ENCODE measurements at places on chromosomes 11 and 22. TPM values are rescaled to one million over a fixed set of nuclear protein-coding genes. Genes with fewer than 3 reads are reported as not detected.

C22orf23 gene
- total RNA-seq = 0.57 TPM

OR52N4 gene
- not detected for total RNA-seq

TAGLN gene
- total RNA-seq = 6.4 TPM

NRXN2 gene
- total RNA-seq = 1.6 TPM

APOL5 gene
- 1.2 TPM for total RNA-seq

IGF2 gene
- not detected for total RNA-seq

TSSK2 gene
- total RNA-seq = not detected

GRAMD1B gene
- not detected for total RNA-seq

CASP5 gene
- total RNA-seq = not detected

OR51E2 gene
- total RNA-seq = not detected

TMEM45B gene
- total RNA-seq = not detected

VPS51 gene
- total RNA-seq = 119 TPM

KIAA1671 gene
- total RNA-seq = not detected

RAB36 gene
- 2.5 TPM for total RNA-seq

NLRP14 gene
- 6.4 TPM for total RNA-seq

MS4A3 gene
- total RNA-seq = not detected

MS4A6E gene
- total RNA-seq = not detected

GLB1L3 gene
- total RNA-seq = not detected

SCN4B gene
- total RNA-seq = not detected

AIFM3 gene
- total RNA-seq = not detected

PGGHG gene
- total RNA-seq = 0.93 TPM

SYT12 gene
- 0.87 TPM for total RNA-seq

GAB4 gene
- not detected for total RNA-seq

C11orf86 gene
- not detected for total RNA-seq

APOL3 gene
- total RNA-seq = 14.4 TPM

NUDT8 gene
- 31.7 TPM for total RNA-seq

OLFML1 gene
- not detected for total RNA-seq

SCT gene
- total RNA-seq = not detected

E2F8 gene
- 75.2 TPM for total RNA-seq

INPP5J gene
- 7.0 TPM for total RNA-seq

UBQLNL gene
- total RNA-seq = 0.13 TPM

OOSP1 gene
- total RNA-seq = not detected

CAPN1 gene
- total RNA-seq = 118 TPM

NARS2 gene
- 29.2 TPM for total RNA-seq

C11orf87 gene
- not detected for total RNA-seq

MS4A8 gene
- total RNA-seq = not detected

MMP11 gene
- total RNA-seq = 6.3 TPM

MS4A4A gene
- total RNA-seq = not detected

TTC36 gene
- total RNA-seq = 0.82 TPM

OR10A2 gene
- total RNA-seq = not detected

C11orf91 gene
- not detected for total RNA-seq

CRYBB2 gene
- total RNA-seq = not detected

CTSW gene
- not detected for total RNA-seq

MIOX gene
- total RNA-seq = 0.74 TPM

TMEM109 gene
- total RNA-seq = 67.8 TPM

BET1L gene
- total RNA-seq = 47.4 TPM

GPR83 gene
- total RNA-seq = 0.10 TPM

CYTH4 gene
- 24.8 TPM for total RNA-seq
